HT1080 (cell line): ENCODE measurements at places on chromosomes 1 and 21. TPM values are rescaled to one million over a fixed set of nuclear protein-coding genes. Genes with fewer than 3 reads are reported as not detected.

DNA sequence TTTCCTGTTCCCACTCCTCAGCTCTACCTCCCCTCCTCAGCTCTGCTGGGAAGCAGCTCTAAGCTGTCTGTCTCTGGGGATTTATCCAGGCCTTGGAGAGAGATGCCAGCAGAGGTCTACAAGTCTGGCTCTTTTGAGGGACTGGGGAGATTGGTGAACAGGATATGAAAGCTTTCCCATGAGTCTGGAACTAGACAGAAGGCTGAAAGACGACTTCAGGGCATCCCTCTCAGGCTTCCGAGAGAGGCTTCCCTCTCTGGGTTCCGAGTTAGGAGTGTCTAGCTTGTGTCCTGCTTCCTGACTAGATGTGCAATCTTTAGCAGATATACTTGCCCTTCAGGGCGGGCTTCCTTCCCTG, 733 bp downstream of the TMEM35B start:
- peak; percentile 23 for DNase-seq

- peak; percentile 94 for DNase-seq
Observed at GRCh38 chr1:244970744-244971551, 106.6 kb upstream of the HNRNPU start.

- DNase-seq = no peak
Observed at GRCh38 chr1:9270290-9270883, 22.3 kb upstream of the SPSB1 start.

The GUCA2B gene
- not detected in 2 replicates for total RNA-seq
